ENCODE measurements at places on chromosomes 5 and 9. TPM values are rescaled to one million over a fixed set of nuclear protein-coding genes. Genes with fewer than 3 reads are reported as not detected.

The PHF24 gene
- total RNA-seq, result not detected

The ECPAS gene
- total RNA-seq, result 86.4 TPM

GRCh38 chr5:168472329-168472728 lies 13.9 kb upstream of the RARS1 start:
- H3K4me3 ChIP-seq, result no peak overlapping the region
- H3K36me3 ChIP-seq, result no peaks in the 10 kb centered on the region

DNA sequence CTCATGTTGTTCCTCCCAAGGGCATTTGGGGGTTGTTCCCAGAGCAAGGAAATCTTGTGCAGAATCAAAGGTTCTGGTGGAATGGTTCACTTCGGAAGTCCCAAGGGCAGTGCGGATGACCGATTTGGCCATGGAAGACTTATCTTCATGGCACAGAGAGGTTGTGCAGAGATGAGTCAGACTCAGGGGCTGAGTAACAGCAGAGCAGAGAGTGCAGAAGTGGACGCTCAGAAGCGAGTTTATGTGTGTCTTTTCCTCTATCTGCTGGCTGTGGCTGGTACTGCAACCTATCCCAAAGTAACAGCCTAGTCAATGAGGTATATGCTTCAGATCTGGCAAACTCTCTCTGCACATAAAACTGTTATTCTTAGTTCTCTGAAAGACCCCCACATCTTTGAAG lies 118.1 kb downstream of the DPYSL3 start:
- H3K27ac ChIP-seq, result no peak overlapping the region
- DNase-seq, result no peak
- H3K27me3 ChIP-seq, result no peaks in the 10 kb centered on the region
- H3K4me1 ChIP-seq, result no peaks in the 10 kb centered on the region

- H3K4me1 ChIP-seq, result no peaks in the 10 kb centered on the region
- H3K27ac ChIP-seq, result no peak overlapping the region
- no peaks in the 10 kb centered on the region for H3K27me3 ChIP-seq
- DNase-seq, result no peak
- H3K36me3 ChIP-seq, result no peaks in the 10 kb centered on the region
- H3K4me3 ChIP-seq, result no peak overlapping the region
Measured at GRCh38 chr5:152353001-152353400, 52.1 kb downstream of the NMUR2 start.

- H3K4me3 ChIP-seq, result no peak overlapping the region
- no peak for DNase-seq
- H3K4me1 ChIP-seq, result no peaks in the 10 kb centered on the region
- no peaks in the 10 kb centered on the region for H3K27me3 ChIP-seq
Measured at GRCh38 chr5:119860463-119860862, 231.1 kb downstream of the FAM170A start.

DNA sequence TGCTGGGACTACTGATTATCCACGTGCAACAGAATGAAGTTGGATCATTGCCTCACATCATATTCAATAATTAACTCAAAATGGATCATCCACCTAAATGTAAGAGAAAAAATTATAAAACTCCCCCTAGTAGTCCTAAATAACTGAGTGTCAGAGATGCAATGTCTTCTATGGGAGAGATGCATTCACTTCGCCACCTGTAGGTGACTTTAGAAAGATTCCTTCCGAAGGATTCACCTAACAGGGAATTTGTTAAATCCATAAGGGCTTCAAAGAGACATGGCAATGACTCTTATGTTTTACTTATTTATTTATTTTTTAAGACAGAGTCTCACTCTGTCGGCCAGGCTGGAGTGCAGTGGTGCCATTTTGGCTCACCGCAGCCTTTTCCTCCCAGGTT lies 526.0 kb downstream of the MTRR start:
- no peak for DNase-seq
- H3K27ac ChIP-seq, result no peak overlapping the region
- no peaks in the 10 kb centered on the region for H3K4me1 ChIP-seq
- no peaks in the 10 kb centered on the region for H3K27me3 ChIP-seq

DNA sequence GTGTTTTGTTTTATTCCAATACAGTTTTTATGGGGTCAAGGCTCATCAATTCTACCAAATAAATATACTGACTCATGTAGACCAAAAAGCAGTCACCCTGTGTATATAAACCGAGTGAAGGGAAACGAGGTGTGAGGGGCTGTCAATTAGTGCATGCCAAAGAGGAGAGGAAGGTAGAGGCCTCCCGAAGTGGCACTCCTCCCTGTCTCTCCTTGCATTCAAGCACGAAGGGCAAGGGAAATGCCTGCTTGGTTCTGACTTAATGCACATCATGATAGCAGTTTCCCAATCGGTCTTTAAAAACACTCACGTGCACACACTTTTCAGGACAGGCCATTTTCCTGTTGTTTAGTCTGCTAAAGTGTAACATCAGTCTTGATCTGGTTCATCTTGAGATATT lies 125.6 kb upstream of the SLCO6A1 start:
- no peak for DNase-seq
- no peaks in the 10 kb centered on the region for H3K27me3 ChIP-seq
- no peaks in the 10 kb centered on the region for H3K4me1 ChIP-seq
- H3K27ac ChIP-seq, result no peak overlapping the region

DNA sequence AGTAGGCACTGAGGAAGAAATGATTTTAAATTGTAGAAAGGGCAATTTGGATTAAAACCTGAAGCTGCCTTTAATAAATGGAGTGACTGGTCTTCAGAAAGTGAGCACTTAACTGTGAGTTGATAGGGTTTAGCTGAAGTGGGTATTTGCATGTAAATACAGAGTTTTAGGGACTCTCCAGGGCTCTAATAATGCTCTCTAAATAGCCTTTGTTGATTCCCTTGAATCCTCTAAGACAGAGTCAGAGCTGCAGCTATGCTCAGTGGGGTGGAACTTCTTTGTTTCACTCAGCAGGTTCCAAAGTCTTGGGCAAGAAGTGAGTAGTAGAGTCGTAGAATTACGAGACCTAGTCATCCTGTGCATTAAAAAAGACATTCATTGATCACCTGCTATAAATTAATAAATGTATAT lies 21.4 kb downstream of the GLRA1 start:
- H3K36me3 ChIP-seq, result no peaks in the 10 kb centered on the region
- H3K4me3 ChIP-seq, result no peak overlapping the region
- no peaks in the 10 kb centered on the region for H3K4me1 ChIP-seq
- H3K27me3 ChIP-seq, result no peaks in the 10 kb centered on the region

DNA sequence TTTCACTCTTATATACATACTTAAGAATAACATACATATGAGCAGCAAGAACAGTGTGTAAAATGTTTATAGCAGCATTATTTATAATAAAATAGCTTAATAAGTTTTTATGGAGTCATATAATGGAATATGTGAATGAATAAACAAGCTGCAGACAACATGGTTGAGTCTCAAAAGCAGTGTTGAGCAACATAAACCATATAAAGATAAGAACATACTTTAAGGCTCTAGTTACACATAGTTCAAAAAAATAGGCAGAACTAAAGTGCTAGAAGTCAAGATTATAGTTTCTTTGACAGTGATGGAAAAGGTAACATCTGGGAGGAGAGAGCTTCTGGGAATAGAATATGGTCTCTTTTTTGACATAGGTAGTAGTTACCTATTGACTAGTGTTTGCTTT lies 53.7 kb upstream of the ADAMTS19 start:
- no peaks in the 10 kb centered on the region for H3K36me3 ChIP-seq
- no peaks in the 10 kb centered on the region for H3K4me1 ChIP-seq
- no peak overlapping the region for H3K27ac ChIP-seq
- H3K27me3 ChIP-seq, result no peaks in the 10 kb centered on the region
- DNase-seq, result no peak
- no peak overlapping the region for H3K4me3 ChIP-seq

DNA sequence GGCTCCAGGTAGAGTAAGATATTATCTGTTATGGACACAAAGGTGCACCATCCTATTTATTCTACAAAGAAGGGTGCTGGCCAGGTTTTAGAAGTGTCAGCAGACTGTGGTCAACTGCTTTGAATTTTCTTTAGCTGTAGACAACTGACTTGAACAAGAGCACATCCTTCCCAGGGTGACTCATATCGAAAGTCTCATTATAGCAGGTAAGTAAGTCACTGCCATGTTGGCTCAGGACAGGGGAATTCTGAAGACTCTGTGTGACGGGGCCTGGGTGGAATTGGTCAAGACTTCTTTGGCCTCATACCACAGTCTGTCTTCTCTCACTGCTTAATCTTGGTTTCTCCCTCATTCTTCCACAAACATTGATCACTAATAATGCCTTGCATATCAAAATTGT lies 214.5 kb upstream of the CDH9 start:
- no peaks in the 10 kb centered on the region for H3K4me1 ChIP-seq
- no peak overlapping the region for H3K27ac ChIP-seq

Data from CD8-positive, alpha-beta memory T cell (primary cell).